Activated CD4-positive, alpha-beta T cell treated with anti-CD3 and anti-CD28 coated beads for 24 hours (primary cell): ENCODE measurements at places on chromosomes 12 and 14.

DNA sequence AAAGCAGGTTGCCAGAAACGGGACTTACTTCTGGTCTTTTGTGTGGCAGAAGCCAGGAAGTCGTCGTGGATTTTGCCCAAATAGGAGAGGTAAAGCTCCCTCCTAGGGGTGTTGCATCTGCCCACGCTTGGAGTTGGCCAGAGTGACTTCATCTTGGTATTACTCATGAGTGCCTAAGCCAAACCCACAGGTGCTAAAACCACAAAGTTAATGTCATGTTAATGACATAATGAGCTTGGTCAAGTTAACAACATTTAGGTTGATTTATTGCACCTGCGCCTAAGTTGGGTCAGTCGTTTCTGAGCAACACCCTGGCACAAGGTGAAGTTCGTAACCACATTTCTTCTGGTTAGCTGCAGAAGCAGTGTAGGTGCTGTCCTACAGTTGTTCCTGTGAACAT, 225.2 kb downstream of the FUT8 start:
- peak; percentile 4 for DNase-seq

GRCh38 chr14:74964787-74965485, 9.5 kb upstream of the PGF start:
- no peak for DNase-seq

- DNase-seq, result no peak
Observed at GRCh38 chr12:28905220-28905955, 243.7 kb upstream of the FAR2 start.

DNA sequence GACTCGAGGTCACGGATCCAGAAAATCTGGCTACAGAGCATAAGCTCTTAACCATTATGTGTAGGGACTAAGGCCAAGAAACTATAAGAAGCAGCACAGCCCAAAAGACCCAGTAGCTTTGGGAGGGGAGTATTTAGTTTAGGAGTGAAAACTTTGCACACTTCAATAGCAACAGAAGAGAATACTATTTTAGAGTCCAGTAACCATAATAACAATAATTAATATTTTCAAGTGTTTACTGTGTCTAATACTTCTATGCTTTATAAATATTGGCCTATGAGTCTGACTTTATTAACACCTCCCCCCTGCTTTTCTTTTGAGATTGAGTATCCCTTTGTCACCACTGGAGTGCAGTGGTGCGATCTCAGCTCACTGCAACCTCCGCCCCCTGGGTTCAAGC, 82.8 kb downstream of the SUDS3 start:
- no peak for DNase-seq

GRCh38 chr12:43060742-43061141, 471.2 kb upstream of the PRICKLE1 start:
- no peak for DNase-seq

- DNase-seq, result no peak
Observed at GRCh38 chr14:46377305-46377704, 274.3 kb downstream of the RPL10L start.

GRCh38 chr14:67952786-67953185, 133.2 kb downstream of the RAD51B start:
- no peak for DNase-seq

DNA sequence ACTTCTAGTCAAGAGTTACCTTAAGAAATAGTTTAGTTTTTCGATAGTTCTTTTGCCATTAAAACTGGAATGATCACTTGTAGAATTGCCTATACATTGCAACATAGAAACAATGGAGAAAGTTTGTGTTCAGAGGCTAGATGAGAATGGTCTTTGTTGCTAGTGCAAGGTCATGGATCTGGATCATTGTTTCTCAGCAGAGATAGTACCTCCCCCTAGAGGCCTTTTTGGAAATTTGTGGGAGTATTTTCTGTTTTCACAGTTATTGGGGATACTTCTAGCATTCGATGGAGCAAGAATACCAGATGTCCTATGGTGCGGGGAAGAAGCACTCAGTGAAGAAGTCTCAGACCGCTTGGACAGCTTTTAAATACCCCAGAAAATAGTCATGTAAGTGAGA, 138.8 kb upstream of the HMGA2 start:
- no peak for DNase-seq

DNA sequence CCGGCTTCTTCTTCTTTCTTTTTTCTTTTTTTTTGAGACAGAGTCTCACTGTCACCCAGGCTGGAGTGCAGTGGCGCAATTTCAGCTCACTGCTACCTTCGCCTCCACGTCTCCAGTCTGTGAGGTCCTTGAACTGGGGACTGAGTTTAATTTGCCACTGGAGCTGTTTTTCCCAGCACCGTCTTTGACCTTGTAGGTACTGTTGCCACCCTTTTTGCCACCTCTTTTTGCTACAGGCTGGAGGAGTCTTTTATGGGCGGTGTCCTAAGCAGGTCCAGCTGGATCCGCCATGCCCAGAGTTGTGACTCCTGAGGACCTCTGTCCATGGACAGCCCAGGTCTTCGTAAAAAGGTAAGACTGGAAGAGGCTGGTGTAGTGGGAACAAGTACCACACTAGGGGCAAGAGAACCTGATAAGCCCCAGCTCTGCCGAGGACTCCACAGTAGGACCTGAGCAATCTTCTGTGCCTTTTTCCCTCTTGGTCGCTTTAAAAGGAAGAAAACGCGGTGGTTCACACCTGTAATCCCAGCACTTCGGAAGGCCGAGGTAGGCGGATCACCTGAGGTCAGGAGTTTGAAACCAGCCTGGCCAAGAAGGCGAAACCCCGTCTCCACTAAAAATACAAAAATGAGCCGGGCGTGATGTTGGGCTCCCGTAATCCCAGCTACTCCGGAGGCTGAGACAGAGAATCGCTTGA, 946 bp downstream of the RNU4-2 start:
- DNase-seq, result no peak

DNA sequence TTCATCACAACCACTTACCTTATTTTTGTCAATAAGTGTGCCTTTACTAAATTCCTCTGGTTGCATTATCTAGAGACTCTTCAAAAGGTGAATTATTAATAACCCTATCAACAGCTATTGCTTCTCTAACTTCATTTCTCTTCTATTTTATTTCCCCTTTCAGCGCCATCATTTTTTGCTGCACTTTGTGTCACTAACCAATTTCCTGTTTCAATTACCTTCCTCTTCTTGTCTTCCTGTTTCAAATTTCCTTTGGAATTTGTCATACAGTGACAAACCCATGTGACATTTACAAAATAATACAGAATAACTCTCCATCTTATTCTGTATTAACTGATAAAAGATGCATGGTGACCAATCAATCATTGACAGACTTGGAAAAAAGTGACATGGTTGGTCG, 12.2 kb upstream of the CLEC2A start:
- no peak for DNase-seq

- no peak for DNase-seq
Observed at GRCh38 chr14:91927191-91927590, 20.3 kb downstream of the FBLN5 start.

- DNase-seq, result no peak
Observed at GRCh38 chr12:89825591-89826449, 117.2 kb upstream of the ATP2B1 start.

DNA sequence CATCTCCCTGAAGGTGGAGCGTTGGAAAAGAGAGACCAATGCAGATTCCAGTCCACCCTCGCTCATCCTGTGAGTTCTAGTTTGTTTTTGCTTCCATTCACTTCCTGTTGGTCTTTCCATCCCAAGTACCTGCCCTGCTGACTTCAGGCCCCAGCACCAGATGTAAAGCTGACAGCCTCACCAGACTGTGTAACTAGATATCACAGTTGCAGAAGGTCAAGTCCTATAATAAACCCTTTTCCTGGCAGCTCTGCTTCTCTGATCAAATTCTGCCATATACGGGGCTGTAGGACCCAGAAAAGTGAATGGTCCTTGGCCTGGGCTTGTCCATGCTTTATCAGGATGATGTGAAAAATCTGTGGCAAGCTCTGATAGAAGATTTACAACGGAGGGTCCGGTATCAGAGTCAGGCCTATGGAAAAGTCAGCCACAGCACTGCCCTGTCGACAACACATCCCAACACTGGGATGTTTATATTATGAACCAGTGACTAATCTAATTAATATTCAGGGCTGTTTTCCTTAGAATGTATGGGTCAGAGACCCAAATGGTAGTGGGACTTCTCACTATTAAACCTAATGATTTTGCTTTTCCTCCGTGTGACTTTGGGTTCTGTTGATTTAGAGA, 42.1 kb downstream of the CCDC175 start:
- no peak for DNase-seq

GRCh38 chr12:70646850-70647249, 9.6 kb upstream of the PTPRB start:
- DNase-seq, result no peak

GRCh38 chr12:78470354-78471195, 394.0 kb upstream of the SYT1 start:
- DNase-seq, result no peak

DNA sequence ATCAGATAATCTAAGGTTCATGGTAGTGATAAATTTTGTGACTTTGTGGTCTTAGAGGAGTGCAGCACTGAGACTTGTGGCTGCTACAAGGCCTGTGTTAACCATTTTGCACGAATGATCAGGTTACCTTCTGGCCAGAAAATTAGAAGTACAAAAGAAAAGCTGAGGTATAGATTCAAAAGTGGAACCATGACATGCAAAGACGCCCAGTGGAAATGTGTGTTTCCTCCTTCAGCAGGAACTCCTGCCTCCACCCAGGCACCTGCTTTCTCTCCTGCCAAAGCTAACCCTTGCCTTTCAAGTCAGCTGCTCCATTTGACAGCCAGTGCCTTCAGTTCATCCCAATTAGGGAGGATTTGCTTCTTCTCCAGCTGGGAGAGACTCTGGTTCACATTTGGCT, 10.1 kb downstream of the PDE6H start:
- DNase-seq, result no peak

- no peak for DNase-seq
Observed at GRCh38 chr12:19842116-19842515, 402.8 kb downstream of the AEBP2 start.

GRCh38 chr14:37559386-37559785, 35.7 kb downstream of the FOXA1 start:
- no peak for DNase-seq

DNA sequence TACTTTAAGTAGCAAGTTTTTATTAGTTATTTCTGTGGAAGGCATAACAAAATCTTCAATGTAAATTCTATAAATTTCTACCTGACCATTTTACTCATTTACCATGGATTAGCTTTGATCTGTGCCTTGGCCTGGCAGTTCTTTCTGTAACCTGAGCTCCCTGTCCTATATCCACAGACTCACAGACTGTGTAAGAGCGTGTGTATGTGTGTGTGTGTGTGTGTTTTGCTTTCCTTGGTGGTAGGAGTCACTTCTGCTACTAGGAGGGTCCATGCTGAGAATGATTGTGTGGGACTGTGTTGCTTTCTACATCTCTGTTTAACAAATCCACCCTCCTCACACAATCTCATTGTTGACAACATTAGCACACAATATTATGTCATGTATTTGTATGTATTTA, 221.2 kb upstream of the PELI2 start:
- no peak for DNase-seq

- no peak for DNase-seq
Observed at GRCh38 chr12:130083734-130084133, 78.5 kb upstream of the FZD10 start.
